H7 (cell line): ENCODE measurements at places on chromosomes 7 and 10.

GRCh38 chr7:131602304-131602993, 46.0 kb upstream of the PODXL start:
- no peak for DNase-seq

DNA sequence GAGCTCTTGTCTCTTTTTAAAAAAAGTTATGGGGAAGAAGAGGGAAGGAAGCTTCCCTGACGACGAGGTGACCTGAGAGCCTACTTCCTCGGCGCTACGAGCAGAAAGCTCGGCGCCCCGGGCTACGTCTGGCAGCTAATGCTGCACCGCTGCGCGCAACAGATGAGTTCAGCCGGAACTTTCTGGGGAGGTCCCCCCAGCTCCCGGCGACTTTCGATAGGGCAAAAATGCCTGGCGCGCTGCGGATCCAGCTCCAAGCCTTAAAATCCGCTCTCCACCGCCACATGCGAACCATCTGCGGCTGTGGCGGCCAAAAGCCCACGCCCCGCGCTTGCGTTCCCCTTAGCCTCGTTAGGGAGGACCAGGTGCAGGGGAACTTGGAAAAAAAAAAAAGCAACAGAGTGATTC, 621 bp downstream of the P4HA1 start:
- DNase-seq: peak; percentile 74

GRCh38 chr7:32680259-32681173, 185.2 kb downstream of the AVL9 start:
- no peak for DNase-seq

- no peak for DNase-seq
These were observed 28.4 kb downstream of the RBM20 start for GRCh38 chr10:110672580-110672919.

DNA sequence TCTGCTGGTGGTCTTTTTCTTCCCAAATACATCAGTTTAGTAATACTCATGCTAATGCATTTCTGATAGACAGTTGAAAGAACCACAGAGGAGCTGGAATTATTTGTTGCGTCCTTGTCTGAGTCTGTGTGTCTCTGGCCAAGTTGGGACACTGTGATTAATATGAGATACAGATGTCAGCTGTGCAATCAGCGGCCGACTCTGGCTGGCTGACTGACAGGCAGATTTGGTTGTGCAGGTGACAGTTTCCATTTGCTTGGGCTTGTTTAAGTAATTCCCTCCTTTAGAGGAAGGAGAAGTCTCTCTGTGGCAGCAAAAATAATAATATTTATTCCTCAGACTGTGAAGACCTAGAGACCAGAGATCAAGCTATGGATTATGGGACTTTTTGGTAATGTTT, 176.2 kb upstream of the CHRM2 start:
- no peak for DNase-seq

GRCh38 chr10:2798336-2799022, 268.9 kb upstream of the PFKP start:
- peak; percentile 46 for DNase-seq

- no peak for DNase-seq
These were observed 45.5 kb upstream of the TMEM140 start for GRCh38 chr7:135102372-135102771.

GRCh38 chr7:82726038-82726800, 282.6 kb upstream of the CACNA2D1 start:
- DNase-seq: no peak

DNA sequence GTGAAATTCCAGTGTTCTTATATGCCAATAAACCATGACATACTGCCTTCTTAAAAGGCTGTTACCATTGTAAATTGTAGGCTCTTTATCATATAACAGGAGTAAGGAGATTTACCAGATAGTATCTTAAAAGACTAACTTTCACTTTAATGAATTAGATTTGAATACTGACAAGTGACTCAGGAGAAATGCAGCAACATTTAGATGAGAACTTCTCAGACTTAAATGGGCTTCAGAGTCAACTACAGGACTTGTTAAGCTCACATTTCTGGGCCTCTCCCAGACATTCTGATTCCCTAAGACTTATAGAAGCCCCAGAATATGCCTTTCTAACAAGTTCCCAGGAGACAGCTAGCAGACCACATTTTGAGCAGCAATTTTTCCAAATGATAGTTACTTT, 466.3 kb downstream of the ARL4A start:
- DNase-seq: no peak

GRCh38 chr7:6035686-6036085, 4.5 kb downstream of the ANKRD61 start:
- no peak for DNase-seq

DNA sequence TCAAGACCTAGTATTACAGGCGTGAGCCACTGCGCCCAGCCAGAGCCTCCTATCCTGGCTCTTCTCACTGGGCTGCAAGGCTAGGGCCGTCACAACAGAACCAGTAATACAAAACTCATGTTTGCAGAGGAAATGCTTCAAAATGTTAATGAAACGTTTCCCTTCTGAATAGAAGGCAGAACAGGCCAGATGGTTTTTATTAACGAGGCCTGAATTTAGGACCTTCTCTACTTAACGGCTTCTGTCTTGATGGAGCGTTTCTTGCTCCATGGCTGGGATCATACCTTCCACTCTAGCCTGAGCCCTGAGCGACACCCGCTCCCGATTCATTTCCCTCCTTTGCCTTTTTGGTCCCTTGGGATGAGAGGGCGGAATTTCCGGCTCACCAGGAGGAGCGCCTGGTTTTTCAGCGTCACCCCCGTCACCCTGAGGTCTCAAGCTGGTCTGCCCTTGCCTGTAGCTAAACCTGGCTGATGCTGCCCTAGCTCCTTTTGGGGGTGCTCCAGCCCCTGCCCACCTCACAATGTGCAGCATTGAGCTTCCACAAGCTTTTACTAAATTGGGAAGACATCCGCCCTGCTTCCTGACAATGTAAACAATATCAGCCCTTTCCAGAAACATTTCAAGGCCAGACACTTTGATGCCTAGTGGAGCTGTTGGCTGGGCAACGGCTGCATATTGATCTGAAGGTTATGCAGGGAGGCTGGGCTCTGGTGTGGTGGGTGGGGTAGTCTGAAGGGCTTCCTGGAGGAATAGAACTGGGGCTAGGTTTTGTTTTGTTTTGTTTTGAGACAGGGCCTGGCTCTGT, 5.2 kb downstream of the CLIP2 start:
- peak; percentile 56 for DNase-seq
